Skin of body (tissue), 3 donors: ENCODE measurements at places on chromosomes 13 and 19. TPM values are rescaled to one million over a fixed set of nuclear protein-coding genes. Genes with fewer than 3 reads are reported as not detected.

DNA sequence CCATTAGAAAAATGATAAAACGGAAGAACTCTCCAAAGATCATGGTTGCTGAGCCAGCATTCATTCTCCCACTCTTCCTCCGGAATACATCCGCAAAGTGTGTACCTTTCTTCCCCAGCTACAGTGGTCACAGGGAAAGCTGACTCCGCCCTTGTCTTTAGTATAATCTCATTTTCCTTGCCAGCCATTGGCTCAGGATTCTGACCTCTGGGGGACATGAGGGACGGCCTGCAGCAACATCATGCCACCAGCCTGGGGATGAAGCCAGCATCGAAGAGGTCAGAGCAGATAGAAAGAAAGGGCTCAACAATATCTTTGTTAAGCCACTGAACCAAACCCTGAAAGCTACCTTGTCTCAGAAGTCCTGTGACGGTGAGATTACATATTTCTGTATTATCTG, 46.3 kb upstream of the TPP2 start:
- no peak for DNase-seq

DNA sequence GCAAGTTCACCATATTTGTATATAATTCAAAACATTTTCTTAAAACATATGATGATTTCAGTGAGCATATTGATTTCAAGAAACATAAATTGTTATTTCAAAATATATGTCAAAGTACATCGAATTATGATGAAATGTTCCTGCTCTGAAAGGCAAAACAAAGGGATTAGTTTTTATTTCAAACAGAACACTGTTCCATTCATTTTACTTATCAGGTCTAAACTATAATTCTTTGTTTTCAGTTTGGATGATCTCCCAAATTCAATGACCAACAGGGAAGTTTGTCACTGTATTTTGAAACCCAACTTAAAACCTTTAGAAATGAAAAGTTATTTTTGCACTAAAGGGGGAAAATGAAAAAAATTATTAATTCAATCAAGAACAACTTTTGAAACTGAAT, 610.2 kb downstream of the SLITRK1 start:
- no peak for DNase-seq

GRCh38 chr19:11172576-11172975, 17.0 kb upstream of the SPC24 start:
- no peak for DNase-seq

GPR183 gene
- 29.7 TPM for total RNA-seq

RNF225 gene
- total RNA-seq, result 0.99 TPM

VSTM1 gene
- total RNA-seq, result 1.7 TPM
